Activated T-helper 2 cell treated with anti-CD3 and anti-CD28 coated beads, Interferon-gamma antibody, Interleukin-2, Interleukin-4, amounts not matched to agents 10 μg/mL and 5 μg/mL and 100 μg/mL, durations not matched to agents 14 hours and 24 hours and 36 hours (primary cell): ENCODE measurements at places on chromosomes 1 and 21.

DNA sequence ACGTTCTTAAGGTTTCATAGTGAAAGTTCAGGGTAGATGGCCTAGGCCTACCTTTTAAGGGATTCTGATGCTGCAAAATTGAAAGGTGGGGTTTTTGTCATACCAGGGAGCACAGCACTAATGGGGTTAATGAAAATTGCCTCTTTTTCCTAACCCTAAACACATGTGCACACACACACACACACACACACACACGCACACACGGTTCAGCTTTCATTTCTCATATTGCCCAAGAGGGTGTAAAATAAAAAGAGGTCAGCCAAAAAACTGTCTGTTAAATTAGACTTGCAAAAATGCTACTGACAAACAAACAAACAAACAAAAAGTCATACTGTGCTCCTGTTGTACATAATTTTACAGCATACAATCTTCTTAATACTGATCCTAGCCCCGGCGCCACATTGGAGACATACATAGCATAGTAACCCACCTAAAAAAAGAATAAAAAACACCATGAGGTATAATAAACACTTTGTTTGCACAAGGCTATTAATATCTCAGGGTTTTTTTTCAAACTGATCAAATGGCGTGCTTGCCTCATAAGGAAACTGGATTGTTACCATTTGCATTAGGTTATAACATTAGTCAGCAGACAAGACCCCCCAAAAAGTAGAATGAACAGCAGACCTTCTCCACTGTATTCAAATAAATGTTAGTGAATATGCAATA, 69.1 kb downstream of the TGFB2 start:
- DNase-seq = no peak

GRCh38 chr1:161235957-161236775, 1.8 kb downstream of the NR1I3 start:
- DNase-seq = no peak

DNA sequence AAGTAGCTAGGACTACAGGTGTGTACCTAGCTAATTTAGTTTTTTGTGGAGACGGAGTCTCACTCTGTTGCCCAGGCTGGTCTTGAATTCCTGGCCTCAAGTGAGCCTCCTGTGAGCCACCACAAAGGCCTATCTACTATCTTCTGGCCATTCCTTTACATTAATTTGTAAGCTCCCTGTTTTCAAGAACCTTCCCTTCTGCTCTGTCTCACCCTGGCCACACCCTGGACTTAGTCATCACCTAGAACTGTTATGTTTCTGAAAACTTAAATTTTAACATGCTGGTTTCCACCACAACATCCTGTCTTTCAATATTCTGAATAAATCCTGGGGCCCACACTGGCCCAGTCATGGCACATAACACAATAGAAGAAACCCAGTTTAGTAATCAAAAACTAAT, 4.9 kb upstream of the B4GALT3 start:
- DNase-seq = peak; percentile 62

DNA sequence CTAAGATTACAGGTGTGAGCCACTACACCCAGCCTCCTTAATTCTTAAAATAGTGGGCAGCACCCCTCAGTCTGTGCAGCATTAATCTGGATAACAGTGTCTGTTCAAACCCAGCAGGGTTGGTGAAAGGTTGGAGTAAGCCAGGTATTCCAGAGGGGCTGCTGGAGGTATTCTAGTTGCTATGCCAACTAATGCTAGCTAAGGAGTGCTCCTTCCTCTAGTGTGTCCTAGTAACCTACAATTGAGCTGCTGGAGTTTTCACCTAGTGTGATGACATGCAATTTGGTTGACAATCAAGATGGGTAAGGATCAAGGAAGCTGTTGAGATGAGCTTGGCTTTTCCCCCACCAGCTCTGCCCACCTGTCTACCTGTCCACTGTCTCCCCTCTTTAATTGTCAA, 100.2 kb upstream of the IPO9 start:
- DNase-seq = no peak

- DNase-seq = no peak
Measured at GRCh38 chr21:33230545-33231324, 997 bp downstream of the IFNAR2 start.

DNA sequence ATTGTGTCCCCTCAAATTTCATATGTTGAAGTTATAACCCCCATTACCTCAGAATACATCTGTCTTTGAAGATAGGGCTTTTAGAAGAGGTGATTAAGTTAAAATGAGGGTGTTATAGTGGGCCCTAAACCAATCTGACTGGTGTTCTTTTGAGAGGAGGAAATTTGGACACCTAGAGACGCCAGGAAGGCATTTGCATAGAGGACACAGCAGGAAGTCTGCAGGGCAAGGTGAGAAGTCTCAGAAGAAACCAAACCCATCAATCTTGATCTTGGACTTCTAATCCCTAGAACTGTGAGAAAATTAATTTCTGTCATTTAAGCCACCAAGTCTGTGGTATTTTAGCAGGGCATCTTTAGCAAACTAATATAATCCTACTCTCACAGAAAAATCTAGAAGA, 13.0 kb downstream of the GOLPH3L start:
- DNase-seq = no peak

GRCh38 chr21:39675993-39676661, 63.4 kb downstream of the B3GALT5 start:
- no peak for DNase-seq

- DNase-seq = no peak
Measured at GRCh38 chr1:107789817-107790524, 175.0 kb downstream of the VAV3 start.

- DNase-seq = no peak
Measured at GRCh38 chr1:95752515-95753381, 518.7 kb downstream of the RWDD3 start.

- DNase-seq = no peak
Measured at GRCh38 chr1:119114786-119115185, 25.7 kb downstream of the WARS2 start.

GRCh38 chr1:110338309-110338885, 780 bp upstream of the RBM15 start:
- peak; percentile 94 for DNase-seq

- no peak for DNase-seq
Measured at GRCh38 chr1:6508154-6508815, 16.8 kb upstream of the PLEKHG5 start.

GRCh38 chr1:40435471-40435870, 14.8 kb upstream of the ZFP69B start:
- no peak for DNase-seq

- DNase-seq = no peak
Measured at GRCh38 chr1:34740161-34740868, 14.5 kb upstream of the GJB5 start.

GRCh38 chr1:211192227-211192626, 58.3 kb upstream of the KCNH1 start:
- DNase-seq = no peak

DNA sequence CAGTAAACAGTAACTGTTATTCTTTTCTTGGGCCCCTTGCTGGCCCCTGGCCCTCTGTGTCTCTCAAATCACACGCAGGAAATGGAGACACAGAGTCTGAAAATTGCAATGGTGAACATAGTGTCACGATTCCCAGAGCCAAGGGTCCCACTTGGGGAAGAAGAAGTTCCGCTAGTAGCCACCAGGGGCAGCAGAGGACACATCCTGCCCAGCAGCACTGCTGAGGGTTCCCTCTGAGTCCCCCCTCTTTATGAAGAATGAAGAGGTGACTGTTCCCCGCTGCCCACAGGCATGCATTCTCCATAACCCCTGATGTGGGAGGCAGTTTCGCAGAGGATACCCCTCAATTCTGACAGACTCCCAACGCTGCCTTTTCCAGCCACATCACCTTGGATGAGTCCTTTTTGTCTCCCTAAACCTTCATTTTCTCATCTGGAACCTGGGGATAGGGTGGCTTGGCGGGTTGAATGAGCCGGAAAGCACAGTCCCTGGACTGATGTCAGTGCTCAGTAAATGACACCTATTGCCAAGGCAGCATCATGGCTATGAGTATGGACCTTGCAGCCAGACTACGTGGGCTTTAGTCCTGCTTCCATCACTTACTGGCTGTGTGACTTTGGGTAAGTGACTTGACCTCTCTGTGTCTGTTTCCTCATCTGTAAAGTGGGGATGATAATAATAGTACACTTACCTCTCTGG, 238.0 kb upstream of the TMEM51 start:
- DNase-seq = peak; percentile 24

DNA sequence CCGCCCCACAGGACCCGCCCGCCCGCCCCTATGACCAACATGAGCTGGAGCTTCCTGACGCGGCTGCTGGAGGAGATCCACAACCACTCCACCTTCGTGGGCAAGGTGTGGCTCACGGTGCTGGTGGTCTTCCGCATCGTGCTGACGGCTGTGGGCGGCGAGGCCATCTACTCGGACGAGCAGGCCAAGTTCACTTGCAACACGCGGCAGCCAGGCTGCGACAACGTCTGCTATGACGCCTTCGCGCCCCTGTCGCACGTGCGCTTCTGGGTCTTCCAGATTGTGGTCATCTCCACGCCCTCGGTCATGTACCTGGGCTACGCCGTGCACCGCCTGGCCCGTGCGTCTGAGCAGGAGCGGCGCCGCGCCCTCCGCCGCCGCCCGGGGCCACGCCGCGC, 7.9 kb upstream of the IBA57 start:
- DNase-seq = no peak

DNA sequence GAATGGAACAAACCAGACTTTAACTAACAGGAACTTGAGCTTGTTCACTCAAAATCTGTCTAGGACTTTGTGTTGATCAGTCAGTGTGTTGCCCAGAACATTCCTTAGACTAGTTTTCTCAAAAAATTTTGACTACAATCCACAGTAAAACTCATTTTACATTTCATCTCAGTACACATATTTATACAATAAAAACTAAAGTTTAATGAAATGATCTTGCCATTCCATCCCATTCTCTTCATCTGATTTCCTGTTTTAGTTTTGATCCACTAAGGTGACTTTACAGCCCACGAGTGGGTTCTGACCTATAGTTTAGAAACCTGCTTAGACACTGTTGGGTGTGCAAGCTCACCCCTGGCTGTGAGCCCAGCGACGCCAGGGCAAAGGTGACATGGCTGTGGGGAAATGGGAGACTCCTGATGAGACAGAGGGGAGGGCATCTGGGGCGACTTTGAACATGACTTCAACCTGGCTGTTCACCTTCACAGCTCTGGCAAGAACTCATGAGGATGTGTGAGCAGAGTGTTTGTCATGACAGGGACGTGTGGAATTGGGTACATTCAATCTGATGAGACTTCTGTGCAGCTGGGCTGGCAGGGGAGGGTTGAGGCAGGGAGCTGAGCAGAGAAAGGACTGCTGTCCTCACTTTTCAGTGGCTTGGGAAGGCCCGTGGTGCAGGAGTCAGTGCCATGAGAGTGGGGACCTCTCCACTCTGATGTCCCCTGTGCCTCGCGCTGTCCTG, 40.6 kb downstream of the LHX4 start:
- DNase-seq = no peak

GRCh38 chr1:184160236-184160635, 108.7 kb downstream of the TSEN15 start:
- DNase-seq = peak; percentile 51

DNA sequence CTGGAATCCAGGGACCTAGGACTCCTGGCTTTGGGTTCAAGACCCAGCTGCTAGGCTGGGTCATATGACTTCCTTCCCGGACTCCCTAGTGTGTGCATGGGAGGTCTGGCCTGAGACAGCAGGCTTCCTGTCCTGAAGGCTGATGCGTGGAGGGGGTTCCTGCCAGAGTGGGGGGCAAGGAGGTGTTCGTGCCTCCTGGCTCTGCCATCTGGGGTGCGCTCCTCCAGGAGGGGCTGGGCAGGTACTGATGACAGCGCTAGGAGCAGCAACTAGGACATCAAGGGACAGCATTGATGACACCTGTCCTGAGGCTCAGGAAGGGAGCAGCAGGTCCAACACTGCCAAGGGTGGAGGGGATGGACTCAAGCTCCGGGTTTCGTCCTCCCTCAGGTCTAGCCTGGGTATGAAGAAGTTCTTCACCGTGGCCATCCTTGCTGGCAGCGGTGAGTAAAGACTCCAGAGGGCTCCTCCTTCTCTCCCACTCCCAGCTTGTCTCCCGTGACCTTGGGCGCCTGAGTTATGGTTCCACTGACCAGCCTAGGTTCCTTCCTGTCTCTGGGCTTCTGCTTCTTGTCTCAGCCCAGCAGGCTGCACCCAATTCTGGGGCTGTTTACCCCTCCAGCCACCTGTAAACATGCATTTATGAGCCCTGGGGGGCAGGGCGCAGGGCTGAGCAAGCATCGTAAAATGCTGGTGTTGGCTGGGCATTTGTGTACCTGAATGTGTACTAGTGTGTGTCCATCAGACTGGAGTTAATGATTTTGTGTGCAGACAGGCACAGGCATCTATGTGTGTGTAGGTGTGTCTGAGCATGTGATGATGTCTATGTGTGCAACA, 871 bp downstream of the PLA2G2F start:
- no peak for DNase-seq

DNA sequence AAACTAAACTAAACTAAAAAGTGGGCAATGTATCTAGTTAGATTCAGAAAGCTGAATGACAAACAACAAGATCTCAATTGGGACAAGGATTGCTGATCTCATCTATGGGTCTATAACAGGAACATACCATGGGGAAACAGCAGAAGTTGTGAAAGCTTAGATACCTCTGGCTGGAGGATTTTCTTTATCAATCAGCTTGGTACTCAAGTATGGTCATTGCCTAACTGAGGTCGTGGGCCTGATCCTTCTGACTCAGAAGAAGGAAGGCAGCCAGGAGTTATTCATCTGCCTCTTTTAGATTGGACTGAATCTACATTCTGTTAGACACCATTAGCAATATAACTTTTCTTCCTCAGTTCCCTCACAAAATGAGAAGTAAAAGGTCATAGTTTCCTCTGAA, 39.7 kb downstream of the DNTTIP2 start:
- no peak for DNase-seq

DNA sequence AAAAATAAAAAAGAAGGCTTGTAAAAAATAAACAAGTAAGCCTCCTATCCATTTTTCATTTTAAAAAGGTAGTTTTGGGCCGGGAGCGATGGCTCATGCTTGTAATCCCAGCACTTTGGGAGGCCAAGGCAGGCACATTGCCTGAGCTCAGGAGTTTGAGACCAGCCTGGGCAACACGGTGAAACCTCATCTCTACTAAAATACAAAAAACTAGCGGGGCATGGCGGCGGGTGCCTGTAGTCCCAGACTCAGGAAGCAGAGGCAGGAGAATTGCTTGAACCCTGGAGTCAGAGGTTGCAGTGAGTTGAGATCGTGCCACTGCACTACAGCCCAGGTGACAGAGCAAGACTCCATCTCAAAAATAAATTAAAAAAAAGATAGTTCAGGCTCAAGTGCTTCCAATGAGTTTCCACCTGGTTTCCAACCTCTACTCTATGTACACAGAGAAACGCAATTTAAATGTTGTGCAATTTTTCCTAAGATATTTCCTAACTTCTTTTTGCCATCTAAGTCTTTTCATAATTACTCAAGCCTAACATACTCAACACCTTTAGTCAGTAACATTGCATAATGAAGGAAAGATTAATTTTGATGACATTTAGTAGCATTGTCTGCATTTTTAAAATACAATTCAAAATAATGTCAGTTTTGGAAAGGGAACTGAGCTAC, 106.3 kb downstream of the KCNT2 start:
- no peak for DNase-seq
